Activated CD4-positive, alpha-beta T cell treated with anti-CD3 and anti-CD28 coated beads for 1 hour (primary cell): ENCODE measurements at places on chromosomes 6 and 20.

DNA sequence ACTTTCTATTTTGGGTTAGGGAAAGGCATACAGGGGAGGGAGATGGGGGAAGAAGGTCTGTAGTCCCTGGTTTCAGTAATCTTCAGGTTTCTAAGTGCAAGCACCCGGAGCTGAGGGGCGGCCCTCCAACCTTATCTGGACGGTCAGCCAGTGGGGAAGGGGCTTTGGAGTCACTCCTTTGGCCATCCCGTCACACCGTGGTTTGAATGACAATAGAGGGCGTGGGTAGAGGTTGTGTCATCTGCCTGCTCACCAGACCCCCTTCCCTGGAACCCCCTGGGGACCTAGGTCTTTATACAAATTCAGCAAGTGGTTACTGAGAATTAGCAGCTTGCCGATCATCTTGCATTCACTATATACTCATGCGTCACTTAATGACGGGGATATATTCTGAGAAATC lies 29.1 kb downstream of the STK35 start:
- no peak for DNase-seq

GRCh38 chr20:3010985-3011723 lies 32.3 kb upstream of the GNRH2 start:
- DNase-seq, result no peak

DNA sequence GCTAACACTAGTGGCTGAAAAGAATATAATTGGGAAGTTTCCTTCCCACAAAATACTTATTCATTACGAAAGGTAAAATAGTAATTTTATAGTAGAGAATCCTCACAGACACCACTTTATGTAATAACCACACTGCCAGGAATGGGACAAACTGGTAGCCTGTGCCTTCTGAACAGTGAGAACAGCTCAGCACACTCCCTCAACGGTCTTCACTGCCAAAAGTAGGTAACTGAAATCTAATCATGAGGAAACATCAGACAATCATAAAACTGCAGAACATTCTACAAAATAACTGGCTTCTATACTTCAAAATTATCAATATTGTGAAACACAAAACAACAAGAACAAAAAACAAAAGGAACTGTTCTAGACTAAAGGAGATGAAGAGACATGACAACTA lies 44.1 kb downstream of the NUP153 start:
- DNase-seq, result no peak

DNA sequence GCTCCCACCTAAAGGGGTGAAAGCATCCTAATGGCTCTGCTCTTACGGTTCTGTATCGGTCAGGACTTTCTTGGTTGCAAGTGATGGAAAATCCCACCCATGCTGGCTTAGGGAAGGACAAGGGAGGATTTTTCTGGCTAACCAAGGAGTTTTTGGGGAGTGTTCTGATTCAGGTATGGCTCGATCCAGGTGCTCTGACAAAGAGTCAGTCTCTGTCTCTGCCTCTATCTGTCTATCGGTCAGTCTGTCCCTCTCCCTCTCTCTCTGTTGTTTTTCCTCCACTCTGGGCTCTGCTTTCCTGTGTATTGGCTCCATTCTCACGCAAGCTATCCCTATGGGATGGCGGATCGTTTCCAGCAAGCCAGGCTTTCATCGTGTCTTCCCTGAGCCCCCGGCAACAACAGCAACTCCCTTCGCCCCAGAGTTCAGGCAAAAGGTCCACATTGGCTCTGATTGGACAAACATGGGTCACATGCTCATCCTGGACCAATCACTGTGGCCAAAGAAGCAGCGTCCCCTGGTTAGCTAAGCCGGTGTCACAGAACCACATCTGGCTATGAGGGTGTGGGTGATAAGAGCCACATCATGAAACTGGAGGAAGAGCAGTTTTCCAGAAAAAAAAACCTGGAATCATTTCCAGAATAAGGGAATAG lies 160.3 kb downstream of the BMP7 start:
- DNase-seq, result no peak

DNA sequence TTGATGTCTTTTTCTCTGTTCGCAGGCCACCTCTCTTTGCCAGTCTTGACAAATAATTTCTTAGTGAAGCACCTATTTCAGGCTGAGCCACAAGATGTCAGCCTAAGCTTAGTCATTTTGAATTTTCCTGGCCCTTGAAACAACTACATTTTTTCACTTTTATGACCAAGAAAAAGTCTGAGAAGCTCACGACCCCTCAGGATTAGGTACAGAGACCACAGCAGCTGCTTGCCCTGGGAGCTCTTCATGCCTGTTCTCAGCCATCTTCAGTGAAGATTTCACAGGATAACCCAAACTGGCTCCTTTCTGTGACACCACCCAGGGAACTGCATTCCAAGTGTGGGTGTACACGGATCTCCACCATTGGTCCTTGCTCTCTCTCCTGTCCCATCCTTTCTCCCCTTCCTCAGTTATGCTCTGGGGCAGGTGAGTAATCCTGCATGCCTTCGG lies 38.4 kb upstream of the SPTLC3 start:
- DNase-seq, result no peak

GRCh38 chr20:58889334-58889760 lies 36.8 kb downstream of the GNAS start:
- no peak for DNase-seq

DNA sequence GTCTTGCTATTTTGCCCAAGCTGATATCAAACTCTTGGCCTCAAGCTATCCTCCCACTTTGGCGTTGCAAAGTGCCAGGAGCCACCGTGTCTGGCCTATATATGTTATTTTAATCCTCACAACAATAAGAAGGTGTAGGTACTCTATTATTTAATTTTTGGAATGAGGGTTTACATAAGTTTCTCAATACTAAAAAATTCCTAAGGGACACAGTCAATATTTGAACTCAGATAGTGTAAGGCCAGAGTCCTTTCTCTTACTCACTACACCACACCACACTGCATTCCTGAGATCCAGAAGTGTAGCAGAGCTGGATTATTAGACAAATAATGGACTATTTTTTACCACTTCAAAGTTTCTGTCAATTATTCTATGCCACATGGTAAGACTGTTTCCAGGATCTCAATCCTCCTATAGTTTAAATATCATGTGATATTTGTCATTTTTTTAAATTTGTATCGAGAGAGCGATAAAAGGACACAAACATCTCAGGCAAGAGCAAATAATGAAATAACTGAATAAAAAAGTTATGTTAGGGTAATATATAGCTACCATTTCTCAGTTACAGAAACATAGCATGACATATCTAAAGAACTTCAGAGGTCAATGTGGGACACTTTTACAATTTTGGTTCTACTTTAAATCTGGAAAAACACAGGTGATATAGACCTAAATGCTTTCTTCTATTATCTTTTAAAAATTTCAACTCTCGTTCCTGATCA lies 162.2 kb upstream of the THEMIS start:
- DNase-seq, result no peak

DNA sequence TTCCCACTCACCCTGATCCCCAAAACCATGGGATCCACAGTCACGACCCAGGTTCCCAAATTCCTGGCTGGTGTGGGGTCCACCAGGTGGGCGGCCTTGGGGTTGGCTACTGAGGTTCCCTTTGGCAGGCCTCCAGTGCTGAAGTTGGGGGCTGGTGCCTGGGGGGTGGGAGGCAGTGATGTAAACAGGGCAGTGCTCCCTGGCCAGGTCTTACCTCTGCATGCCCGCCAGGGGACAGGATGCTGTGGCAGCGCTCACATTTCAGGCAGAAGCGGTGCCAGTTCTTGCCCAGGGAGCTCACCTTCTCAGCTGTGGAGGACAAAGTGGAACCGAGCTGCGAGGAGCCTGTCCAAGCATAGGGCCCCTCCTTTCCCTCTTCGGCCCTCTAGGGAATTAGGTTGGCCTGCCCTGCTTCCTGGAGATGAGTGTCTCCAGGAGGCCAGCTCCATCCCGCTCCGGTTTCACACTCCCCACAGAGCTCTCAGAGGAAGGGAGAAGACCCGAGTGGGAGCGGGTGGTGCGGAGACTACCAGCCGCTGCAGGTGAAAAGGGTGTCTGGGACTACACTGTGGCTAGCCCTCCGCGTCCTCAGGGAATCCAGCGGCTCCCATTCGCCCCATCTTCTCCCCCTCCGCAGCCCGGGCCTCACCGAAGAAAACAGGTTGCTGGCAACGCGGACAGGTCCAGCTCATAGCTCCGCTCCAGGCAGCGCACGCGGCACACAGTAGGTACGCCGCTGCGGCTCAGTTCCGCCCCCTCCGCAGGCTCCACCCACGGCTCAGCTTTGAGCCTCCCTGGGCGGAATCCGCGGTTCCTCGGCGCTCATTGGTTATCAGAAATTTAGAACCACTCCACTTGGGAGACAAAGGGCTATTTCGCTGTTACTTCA lies at the start of gene CRIP3:
TSS of gene CRIP3 (minus strand) at position 726 of the 889 bp plus-strand sequence. CDS start at position 692, 34 bp downstream.
- peak; percentile 28 for DNase-seq

DNA sequence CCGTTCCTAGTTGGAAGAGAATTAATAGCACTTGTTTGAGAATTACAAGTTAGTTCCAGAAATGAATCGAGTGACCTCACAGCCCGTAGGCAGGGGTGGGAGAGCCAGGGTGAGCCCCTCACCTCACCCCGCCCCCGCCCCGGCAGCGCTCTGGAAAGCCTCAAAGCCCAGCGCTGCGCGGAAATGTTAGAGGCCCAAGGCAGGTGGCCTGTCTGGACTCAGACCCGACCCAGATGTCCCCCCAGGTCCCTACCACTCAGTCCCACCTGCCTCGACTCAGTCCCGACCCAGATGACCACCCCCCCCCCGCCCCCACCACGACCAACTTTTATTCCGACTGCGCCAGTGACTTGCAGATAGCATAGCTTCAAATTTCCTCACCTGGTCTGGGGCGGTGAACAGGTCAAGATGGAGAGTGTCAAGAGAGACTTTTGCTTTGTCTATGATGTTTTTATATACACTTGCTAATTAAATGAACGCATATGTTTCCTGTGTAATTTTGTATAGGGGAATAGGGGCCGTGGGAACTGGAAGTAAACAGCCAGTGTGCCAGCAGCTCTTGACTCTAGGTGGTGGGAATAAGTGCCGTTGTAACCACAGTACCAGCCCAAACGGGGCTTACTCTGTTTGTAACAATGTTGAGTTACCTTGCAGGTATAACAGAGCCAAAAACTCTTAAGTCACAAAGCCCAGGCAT lies 1.2 kb upstream of the PXDC1 start:
- no peak for DNase-seq

GRCh38 chr6:77511860-77512259 lies 48.6 kb upstream of the HTR1B start:
- DNase-seq, result no peak

- DNase-seq, result no peak
Measured at GRCh38 chr6:137315081-137315480, 95.9 kb upstream of the IFNGR1 start.

DNA sequence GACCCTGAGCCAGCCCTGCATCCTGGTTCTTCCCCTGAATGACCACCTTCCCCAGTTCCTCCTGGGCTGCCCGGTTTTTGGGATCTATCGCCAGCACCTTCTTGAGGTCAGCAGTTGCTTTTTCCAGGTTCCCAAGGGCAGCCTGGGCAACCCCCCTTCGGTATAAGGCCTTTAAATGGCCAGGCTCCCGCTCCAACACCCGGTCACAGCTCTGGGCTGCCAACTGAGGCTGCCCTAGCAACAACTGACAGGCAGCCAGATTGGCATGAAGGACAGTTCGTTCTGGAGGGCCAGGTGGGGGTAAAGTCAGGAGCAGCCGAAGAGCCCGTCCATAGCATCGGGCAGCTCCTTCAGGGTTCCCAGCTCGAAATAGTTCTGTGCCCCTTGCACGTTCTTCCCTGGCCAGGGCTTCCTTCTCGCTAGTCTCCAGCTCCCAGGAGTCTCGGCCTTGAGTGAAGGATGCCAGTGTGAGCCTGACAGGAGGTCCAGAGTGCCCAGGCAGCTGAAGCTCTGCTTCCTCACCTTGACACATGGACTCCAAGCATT lies 778 bp upstream of the ATF6B start:
- DNase-seq, result no peak

- DNase-seq, result no peak
Measured at GRCh38 chr20:25250508-25250907, 2.6 kb downstream of the PYGB start.

- no peak for DNase-seq
Measured at GRCh38 chr6:115908906-115909559, 151.7 kb downstream of the FRK start.

DNA sequence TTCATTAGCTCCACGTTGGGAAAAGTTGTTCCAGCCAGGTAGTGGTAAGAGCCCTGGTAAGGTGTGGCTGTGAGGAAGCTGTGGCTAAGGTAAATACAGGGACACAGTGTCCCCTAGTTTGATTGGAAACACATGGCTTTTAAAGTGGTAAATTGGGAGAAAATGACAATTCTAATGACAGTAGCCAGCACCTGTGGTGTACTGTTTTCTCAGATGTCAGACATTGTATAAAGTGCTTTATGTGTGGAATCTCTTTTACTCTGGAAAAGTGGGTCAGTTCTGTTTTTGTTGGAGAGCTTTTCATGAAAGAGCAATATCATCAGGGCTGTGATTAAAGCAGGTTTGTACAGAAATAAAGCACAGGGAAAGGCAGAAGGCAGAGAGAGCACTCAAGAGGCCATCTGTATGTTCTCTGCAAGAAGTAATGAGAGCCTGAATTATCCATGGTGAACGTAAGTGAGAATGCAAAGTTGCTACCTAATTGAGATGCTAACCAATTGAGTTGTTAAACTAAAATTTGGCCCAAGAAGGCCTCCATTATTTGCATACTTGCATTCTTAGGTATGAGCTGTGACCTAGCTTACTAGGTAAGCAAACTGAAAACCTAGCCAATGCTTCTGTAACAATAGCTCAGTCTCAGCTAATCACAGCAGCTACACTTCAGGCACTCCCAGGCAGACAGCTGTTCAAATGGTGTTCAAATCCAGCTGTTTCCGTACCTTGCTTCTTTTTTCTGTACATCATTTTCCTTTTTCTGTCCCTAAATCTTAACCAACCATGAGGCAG lies 28.2 kb downstream of the MRAP2 start:
- no peak for DNase-seq

DNA sequence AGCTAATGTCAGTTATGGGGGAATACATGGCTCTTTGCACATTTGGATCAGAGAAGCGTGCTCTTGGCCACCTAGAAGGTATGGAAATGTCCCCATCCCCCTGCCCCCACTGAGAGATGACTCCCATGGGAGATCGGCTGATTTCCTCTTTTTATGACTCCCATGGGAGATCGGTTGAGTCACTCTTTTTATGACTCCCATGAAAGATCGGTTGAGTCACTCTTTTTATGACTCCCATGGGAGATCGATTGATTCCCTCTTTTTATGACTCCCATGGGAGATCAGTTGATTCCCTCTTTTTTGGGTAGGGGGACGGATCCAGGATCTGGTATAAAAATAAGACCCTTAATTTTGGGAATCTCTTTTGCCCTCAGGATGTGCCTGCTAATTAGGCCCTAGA lies 10.3 kb upstream of the TAAR9 start:
- no peak for DNase-seq

- no peak for DNase-seq
Measured at GRCh38 chr20:58059260-58059544, 169.3 kb downstream of the ANKRD60 start.

DNA sequence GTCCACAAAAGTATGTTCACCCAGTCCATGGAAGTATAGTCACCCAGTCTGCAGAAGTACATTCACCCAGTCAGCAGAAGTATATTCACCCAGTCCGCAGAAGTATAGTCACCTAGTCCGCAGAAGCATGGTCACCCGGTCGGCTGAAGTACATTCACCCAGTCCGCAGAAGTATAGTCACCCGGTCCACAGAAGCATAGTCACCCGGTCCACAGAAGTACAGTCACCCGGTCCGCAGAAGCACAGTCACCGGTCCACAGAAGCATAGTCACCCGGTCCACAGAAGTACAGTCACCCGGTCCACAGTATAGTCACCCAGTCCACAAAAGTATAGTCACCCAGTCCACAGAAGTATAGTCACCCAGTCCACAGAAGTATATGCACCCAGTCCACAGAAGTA lies 8.8 kb downstream of the TCFL5 start:
- no peak for DNase-seq
